ENCODE measurements at places on chromosomes 5 and 9. TPM values are rescaled to one million over a fixed set of nuclear protein-coding genes. Genes with fewer than 3 reads are reported as not detected.

Gene CMBL
- total RNA-seq: 8.2 TPM

Gene LRRC14B
- total RNA-seq: 0.44 TPM

- no peaks in the 10 kb centered on the region for H3K27me3 ChIP-seq
- H3K4me3 ChIP-seq: no peak overlapping the region
- H3K36me3 ChIP-seq: no peaks in the 10 kb centered on the region
Measured at GRCh38 chr9:116238225-116238624, 84.6 kb downstream of the PAPPA start.

DNA sequence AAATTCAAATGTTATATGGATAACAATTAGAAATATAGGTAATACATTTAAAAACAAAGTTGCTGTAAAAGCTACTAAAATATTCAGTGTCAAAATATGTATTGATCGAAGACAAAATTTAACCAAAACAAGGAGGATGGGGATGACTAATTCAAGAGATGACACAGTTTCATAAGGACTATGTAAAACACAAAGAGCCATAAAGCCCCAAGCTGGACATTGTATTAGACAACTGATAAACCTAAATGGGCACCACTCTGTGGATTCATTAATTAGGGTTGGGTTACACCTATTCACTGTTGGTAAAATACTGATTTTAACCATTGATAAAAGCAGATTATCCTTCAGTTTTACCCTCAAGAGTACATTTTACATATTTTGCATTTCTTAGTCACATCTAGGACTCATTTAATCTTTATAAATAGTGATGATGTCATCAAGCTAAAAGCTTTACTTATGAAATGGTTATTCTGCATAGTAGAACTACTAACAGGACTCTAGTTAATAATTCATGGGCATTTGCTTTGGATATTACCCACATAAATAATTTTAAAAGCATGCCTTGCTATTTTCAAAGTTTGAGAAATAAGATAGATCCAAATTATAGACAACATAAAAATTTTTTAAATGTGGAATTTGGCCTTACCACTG lies 13.7 kb downstream of the TUT7 start:
- H3K4me3 ChIP-seq: no peak overlapping the region
- H3K36me3 ChIP-seq: no peaks in the 10 kb centered on the region
- no peak for DNase-seq
- H3K4me1 ChIP-seq: no peaks in the 10 kb centered on the region
- no peaks in the 10 kb centered on the region for H3K27me3 ChIP-seq
- no peak overlapping the region for H3K27ac ChIP-seq
